Stimulated activated CD8-positive, alpha-beta memory T cell treated with anti-CD3 and anti-CD28 coated beads, Interleukin-4, amount 100 ng/mL, for 1 hour (primary cell): ENCODE measurements at places on chromosomes 2 and 18.

GRCh38 chr2:192038110-192038509, 156.6 kb downstream of the TMEFF2 start:
- no peak for DNase-seq

- no peak for DNase-seq
These were observed 32.7 kb downstream of the ZNF516 start for GRCh38 chr18:76462326-76462694.

DNA sequence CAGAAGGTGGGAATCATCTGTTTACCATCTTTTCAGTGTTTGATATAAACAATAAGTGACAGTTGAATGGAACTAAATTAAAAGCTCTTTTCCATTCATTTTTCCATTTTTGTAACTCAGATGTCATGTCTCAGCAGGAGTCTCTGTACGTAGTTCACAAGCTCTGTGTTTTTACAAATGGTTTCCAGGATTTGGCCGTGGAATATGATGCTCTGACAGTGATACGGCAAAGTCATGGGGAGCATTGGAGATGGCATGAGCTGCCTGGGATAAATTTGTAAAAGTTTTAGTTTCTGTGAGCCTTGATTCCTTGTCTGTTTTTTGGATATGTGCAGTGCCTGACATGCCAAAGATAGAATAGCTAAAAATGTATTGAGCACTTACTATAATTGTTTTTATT, 168.1 kb upstream of the SESTD1 start:
- no peak for DNase-seq

DNA sequence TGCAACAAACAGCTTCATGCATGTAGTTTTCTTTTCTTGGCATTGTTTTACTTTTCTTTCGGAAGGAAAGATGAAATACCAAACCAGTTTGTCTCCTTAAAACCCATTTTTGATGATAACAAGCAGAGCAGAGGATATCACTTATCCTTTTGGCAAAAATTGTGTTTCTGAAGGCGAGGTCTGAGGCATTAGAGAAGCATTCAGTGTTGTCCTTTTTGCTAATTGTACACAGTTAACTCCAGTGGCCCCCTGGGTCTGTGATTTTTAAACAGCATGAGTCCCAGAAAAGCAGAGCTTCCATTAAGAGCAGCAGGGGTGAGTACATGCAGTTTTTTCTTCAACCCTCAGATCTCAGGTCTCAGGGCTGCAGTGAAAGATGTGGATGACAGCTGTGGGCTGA, 41.3 kb downstream of the TTC39C start:
- DNase-seq = no peak

GRCh38 chr18:22283116-22283395, 113.7 kb downstream of the GATA6 start:
- no peak for DNase-seq

- DNase-seq = no peak
These were observed 78.6 kb upstream of the HPCAL1 start for GRCh38 chr2:10223932-10224720.

DNA sequence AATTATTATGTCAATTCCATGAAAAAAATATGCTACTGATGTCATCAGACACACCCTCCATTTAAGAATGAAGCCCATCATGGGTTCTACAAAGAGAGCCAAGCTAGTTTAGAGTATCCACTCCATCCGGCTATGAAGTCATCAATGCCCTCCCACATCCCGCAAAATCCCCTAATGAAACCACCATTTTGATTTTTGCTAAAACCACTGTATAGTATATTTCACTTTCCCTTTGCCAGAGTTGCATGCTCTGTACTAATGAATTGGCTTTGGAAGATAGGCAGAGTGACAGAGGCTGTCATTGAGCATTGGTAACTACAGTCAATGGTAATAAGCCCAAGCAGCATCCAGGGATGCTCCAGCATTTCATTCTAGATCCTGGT, 118.6 kb downstream of the ANKRD44 start:
- no peak for DNase-seq

- no peak for DNase-seq
These were observed 50.0 kb downstream of the CPO start for GRCh38 chr2:206989311-206989710.

DNA sequence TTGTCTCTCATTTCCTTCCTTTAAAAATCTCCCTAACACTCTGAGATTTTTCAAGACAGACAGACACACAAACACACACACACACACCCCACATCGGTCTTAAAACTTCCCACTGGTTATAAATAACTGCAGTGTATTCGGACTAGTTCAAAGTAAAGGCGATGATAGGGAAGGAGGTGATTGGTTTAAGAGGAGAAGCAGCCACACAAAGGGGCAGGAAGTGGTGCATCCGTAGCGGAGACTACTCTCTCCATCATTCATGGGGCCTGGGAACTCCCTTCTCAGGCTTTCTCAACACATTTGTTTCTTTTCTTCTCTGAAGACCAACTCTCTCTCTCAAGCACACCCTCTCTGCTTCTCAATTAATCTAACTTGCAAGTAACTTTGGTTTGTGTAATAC, 149.1 kb upstream of the DPP10 start:
- DNase-seq = no peak

- DNase-seq = no peak
These were observed 863.7 kb downstream of the MBD2 start for GRCh38 chr18:53360501-53361443.

- no peak for DNase-seq
These were observed 49.9 kb downstream of the LPIN2 start for GRCh38 chr18:2963048-2963447.

GRCh38 chr2:29544917-29545316, 376.5 kb downstream of the ALK start:
- no peak for DNase-seq

DNA sequence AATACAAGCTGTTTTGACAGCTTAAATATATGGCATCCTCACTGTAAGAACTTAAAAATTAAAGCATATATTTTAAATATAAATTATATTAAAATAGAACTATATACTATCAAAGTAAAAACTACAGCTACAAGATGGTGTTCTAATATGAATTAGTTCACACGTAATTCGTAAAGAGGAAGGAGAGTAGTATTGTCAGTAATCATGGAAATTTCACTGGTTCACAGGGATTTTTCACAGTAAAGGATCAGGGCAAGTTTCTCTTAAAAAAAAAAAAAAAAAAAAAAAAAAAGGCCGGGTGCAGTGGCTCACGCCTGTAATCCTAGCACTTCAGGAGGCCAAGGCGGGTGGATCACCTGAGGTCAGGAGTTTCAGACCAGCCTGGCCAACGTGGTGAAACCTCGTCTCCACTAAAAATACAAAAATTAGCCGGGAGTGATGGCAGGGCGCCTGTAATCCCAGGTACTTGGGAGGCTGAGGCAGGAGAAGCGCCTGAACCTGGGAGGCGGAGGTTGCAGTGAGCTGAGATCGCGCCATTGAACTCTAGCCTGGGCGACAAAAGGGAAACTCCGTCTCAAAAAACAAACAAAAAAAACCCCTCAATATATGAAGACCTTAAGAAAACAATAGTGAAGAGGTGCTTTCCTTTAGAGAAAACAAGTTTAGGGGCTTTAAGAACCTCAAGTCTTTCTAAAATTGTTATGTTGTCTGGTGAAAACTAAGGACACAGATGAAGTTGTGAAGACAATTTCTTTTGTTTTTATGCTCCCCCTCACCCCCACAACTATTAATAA, 32.5 kb downstream of the PNO1 start:
- no peak for DNase-seq

- no peak for DNase-seq
These were observed 51.9 kb downstream of the LAMA1 start for GRCh38 chr18:7065736-7066135.

- DNase-seq = no peak
These were observed 182.9 kb upstream of the TANK start for GRCh38 chr2:160977376-160977775.

DNA sequence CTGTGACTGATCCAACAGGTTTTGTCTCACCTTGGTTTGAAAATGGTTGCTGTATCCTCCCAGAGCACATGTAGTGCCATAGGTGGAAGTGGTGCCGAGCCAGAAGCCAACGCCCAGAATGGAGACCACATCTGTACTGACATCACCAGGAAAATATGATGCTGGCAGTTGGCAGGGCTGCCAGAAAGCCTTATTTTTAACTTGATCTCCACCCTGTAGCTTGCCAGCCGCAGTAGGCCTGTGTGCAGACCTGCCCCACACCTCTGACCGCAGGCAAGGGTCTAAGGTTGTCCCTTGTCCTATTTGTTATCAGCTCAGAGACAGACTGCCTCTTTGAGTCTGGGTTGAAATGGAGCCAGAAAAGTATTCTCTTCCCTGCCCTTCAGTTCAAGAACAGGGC, 123.5 kb upstream of the EML6 start:
- DNase-seq = no peak

- no peak for DNase-seq
These were observed 2.2 kb downstream of the DSG2 start for GRCh38 chr18:31500051-31500688.

DNA sequence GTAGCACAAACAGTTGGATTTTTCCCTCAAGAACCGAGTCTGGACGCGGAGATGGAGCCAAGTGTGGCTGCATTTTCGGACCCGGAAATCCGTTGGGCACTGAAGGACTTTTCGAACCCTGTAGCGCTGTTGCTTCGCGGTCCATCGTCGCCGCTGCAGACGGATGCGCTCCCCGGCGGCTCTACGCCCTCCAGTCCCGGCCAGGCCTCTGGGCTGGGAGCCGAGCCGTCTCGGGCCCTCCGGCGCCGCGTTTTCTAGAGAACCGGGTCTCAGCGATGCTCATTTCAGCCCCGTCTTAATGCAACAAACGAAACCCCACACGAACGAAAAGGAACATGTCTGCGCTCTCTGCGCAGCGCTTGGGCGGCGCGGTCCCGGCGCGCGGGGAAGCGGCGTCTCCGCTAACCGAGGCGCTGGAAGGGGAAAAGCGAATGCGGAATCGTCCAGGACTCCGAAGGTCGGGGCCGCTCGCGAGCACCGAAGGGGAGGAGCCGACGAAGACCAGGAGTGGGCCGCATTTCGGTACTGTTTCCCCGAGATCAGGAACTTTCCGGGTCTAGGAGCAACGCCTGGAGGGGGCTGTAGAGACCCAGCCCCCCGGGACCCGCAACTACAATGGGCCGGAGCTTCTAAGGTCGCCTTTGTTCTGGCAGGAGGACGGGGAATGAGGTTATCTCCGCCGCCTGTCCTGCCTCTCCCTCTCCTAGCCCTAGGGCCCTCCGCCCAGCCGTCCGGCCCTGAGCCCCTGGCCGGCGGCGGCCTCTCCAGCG, 3.2 kb downstream of the EMX1 start:
- no peak for DNase-seq

- DNase-seq = no peak
These were observed 129.5 kb upstream of the PELI1 start for GRCh38 chr2:64273524-64274398.

- DNase-seq = no peak
These were observed 30.4 kb downstream of the UPP2 start for GRCh38 chr2:158131919-158132566.
